NCI-H2081 (cell line): ENCODE measurements at places on chromosomes 7 and 10.

- peak; percentile 1 for DNase-seq
Observed at GRCh38 chr10:72259491-72260238, 14.1 kb upstream of the DDIT4 start.

- no peak for DNase-seq
Observed at GRCh38 chr7:81234896-81235295, 316.0 kb upstream of the SEMA3C start.

DNA sequence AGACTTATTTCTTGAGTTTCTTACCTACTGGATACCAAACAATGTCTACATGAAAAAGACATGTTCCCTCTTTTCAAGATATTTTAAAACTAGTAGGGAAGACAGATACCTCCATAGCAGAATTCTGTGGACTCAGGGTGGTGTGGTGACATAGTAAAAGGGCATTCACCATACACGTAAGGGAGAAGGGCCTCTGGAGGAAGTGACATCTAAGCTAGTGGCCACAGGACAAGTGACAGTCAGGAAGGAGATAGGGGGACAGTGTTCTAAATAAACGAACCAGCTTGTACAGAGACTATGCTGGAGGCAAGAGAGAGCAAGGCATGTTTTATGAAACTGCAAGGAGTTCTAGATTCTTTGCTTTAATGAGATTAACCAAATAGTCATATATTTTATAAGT lies 321.7 kb upstream of the LRGUK start:
- no peak for DNase-seq

GRCh38 chr7:124796771-124797170 lies 31.2 kb upstream of the GPR37 start:
- no peak for DNase-seq

GRCh38 chr10:130771491-130771946 lies 540.0 kb downstream of the TCERG1L start:
- no peak for DNase-seq
